WTC11 (cell line): ENCODE measurements at places on chromosomes 3 and 15. TPM values are rescaled to one million over a fixed set of nuclear protein-coding genes. Genes with fewer than 3 reads are reported as not detected.
A peak's percentile ranks its signal among the peaks of the same experiment; 100 is the strongest.

FILIP1L gene
- 0.11 to 0.18 TPM (median 0.17 TPM) in 3 replicates for total RNA-seq

PYGO1 gene
- 0.46 to 0.55 TPM (median 0.50 TPM) in 3 replicates for total RNA-seq

DHX30 gene
- 97.3 to 99.2 TPM (median 98.1 TPM) in 3 replicates for total RNA-seq

ACAP2 gene
- 39.9 to 42.4 TPM (median 42.0 TPM) in 3 replicates for total RNA-seq

DNA sequence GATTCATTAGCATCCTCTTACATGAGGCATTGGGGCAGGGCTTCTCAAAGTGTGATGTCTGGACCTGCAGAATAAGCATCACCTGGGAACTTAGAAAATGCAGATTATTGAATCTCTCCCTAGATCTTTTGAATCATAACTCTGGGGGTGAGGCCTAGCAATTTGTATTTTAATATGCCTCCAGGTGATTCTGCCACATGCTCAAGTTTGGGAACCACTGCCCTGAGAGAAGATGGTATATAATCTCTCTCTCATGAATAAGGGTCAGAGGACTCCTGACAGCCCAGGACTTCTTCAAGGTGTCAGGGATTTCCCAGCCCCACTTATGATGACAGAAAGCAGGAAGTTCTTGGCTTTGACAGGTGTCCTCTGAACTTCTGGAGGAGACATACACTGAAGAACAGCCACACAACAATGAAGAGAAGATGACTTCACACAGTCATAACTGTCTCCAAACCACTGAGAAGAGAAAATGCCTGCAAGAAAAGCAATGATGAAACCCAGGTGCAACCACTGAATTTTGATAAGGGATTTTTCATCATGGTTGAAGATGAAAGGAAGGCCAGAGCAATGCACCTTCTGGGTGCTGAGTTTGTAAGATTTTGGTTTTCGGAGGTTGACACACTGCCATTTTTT, 211.9 kb upstream of the MRPL3 start:
- H3K27ac ChIP-seq = no peak overlapping the region
- H3K4me3 ChIP-seq = no peak overlapping the region
- no peaks in the 10 kb centered on the region for H3K27me3 ChIP-seq
- DNase-seq = no peak

GRCh38 chr3:73868688-73869315, 244.1 kb upstream of the PDZRN3 start:
- H3K4me1 ChIP-seq = peaks cover 2% of the 10 kb centered on the region
- peak; percentile 35 for DNase-seq
- H3K4me3 ChIP-seq = no peak overlapping the region
- no peak overlapping the region; the same call in 1 of the 2 replicates for H3K27ac ChIP-seq
- no peaks in the 10 kb centered on the region for H3K27me3 ChIP-seq
- no peaks in the 10 kb centered on the region for H3K36me3 ChIP-seq

- H3K36me3 ChIP-seq = peaks cover 10% of the 10 kb centered on the region
- H3K4me1 ChIP-seq = peaks cover 27% of the 10 kb centered on the region
- no peaks in the 10 kb centered on the region for H3K27me3 ChIP-seq
- H3K27ac ChIP-seq = peak overlapping the region; percentile 94
- peak overlapping the region; percentile 95 for H3K4me3 ChIP-seq
Measured at GRCh38 chr3:49470714-49471420, 800 bp downstream of the DAG1 start.

GRCh38 chr3:59737241-59737640, 687.4 kb upstream of the CFAP20DC start:
- no peak overlapping the region for H3K4me3 ChIP-seq
- peaks cover 2% of the 10 kb centered on the region; the same call in 1 of the 2 replicates for H3K27me3 ChIP-seq
- no peaks in the 10 kb centered on the region for H3K36me3 ChIP-seq
- peaks cover 11% of the 10 kb centered on the region; the same call in 1 of the 2 replicates for H3K4me1 ChIP-seq

GRCh38 chr3:45575386-45575923, 19.1 kb upstream of the LIMD1 start:
- H3K4me1 ChIP-seq = peaks cover 62% of the 10 kb centered on the region
- peaks cover 3% of the 10 kb centered on the region; the same call in 1 of the 2 replicates for H3K27me3 ChIP-seq
- no peak for DNase-seq
- peaks cover 11% of the 10 kb centered on the region for H3K36me3 ChIP-seq

- DNase-seq = no peak
- no peak overlapping the region for H3K27ac ChIP-seq
- no peaks in the 10 kb centered on the region for H3K36me3 ChIP-seq
- H3K4me1 ChIP-seq = no peaks in the 10 kb centered on the region; the same call in 1 of the 2 replicates
- no peaks in the 10 kb centered on the region for H3K27me3 ChIP-seq
Measured at GRCh38 chr3:7447197-7447769, 586.4 kb downstream of the GRM7 start.

- no peaks in the 10 kb centered on the region for H3K36me3 ChIP-seq
- H3K4me1 ChIP-seq = peaks cover 9% of the 10 kb centered on the region
- no peak overlapping the region for H3K4me3 ChIP-seq
- no peak overlapping the region for H3K27ac ChIP-seq
- DNase-seq = no peak
- H3K27me3 ChIP-seq = peaks cover 29% of the 10 kb centered on the region
Measured at GRCh38 chr3:65313666-65314065, 625.9 kb upstream of the ADAMTS9 start.
